ENCODE measurements at places on chromosomes 11 and 22. TPM values are rescaled to one million over a fixed set of nuclear protein-coding genes. Genes with fewer than 3 reads are reported as not detected.

Gene OR51B2
- total RNA-seq: 0.18 TPM

Gene RIMBP3B
- 0.14 TPM for total RNA-seq

Gene GRK3
- 0.74 TPM for total RNA-seq

Gene SYT12
- 0.55 TPM for total RNA-seq

Gene CHRM4
- total RNA-seq: not detected

Gene C11orf65
- total RNA-seq: 0.83 TPM

Gene CLCF1
- 3.4 TPM for total RNA-seq

Measured in smooth muscle cell of bladder (primary cell).